ENCODE measurements at places on chromosomes 3 and 15.
A peak's percentile ranks its signal among the peaks of the same experiment; 100 is the strongest.

DNA sequence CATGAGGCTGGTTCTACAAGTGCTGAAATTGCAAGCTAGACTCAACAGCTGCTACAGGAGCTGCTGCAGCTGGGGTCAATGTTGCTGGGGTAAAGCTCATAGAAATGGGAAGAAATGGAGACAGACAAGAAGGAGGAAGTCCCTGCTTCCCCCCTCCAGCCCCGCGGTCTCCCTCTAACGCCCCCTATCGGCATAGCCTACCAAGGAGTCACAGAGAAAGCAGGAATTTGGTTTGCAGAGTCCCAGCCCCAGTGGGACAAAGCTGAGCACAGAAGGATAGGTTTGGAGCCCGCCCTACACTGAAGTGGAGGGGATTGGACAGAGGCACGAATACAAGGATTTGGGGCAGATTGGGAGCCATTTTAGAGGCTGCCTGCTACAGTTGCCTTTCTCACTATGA is 176.9 kb upstream of the ANKRD28 start:
- DNase-seq = no peak

- no peak for DNase-seq
Observed at GRCh38 chr3:9161298-9161697, 88.1 kb downstream of the SRGAP3 start.

DNA sequence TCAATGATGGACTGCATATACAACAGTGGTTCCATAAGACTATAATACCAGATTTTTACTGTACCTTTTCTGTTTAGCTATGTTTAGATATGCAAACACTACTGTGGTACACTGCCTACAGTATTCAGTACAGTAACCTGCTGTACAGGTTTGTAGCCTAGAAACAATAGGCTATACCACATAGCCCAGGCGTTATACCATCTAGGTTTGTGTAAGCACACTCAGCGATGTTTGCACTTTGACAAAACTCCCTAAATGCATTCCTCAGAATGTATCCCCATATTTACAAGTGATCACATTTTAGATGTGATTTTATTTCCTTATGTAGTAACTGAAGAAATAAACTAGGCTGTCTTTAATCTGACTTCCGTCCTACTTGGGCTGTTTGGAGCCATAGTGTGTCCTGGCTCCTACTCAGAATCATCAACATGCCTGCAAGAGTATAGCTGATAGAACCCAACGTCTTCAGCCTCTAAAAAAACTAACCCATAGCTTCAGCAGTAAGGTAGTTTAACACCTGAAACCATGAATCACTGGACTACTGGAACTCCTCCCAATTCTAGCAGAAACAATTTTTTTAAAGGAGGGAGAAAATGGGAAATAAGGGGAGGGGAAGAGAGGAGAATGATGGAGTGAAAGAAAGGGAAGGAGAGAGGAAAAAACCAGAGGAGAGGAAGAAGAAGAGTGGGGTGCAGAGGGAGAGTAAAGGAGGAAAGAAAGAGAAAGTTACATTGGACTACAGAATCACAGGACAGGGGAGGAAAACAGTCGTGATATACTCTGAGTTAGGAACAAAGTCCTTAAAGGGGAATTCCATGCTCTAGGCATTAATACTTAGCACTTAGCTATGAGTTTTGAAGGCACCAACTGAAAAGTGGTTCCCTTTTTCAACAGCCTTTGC is 67.7 kb upstream of the PLXND1 start:
- no peak for DNase-seq

GRCh38 chr15:38071211-38071972 is 137.0 kb downstream of the TMCO5A start:
- DNase-seq = no peak

DNA sequence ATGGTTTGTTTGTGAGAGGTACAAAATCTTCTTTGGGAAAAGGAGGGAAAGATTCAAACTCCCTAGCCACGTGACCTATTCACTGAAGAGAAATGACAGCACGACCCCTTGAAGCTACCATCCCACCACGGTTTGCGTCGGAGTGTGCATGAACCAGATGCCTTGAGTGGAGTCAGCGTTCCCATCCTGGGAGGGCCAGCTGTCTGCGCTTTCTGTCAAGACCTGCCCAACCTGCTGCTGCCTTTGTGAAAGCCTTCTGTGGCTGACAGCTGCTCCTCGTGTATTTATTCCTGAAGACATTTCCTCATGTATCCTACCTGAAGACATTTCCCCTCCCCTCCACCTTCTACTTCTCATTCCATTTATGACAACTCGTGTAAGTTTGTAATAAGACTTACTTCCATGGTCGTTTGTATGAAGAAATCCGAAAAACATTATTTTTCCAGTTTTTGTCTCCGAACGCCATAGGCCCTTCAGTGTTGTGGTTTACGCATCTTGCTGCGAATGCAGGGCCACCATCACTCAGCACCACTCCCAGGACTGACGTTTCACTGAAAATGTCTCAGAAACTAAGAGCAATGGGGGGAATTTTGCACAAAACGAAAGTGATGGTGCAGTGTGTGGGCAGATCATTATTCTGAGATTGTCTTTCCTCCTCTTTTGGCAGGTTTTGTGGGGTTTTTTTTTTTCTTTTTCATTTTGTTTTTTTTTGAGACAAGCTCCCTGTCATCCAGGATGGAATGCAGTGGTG is 18.9 kb downstream of the EBLN2 start:
- DNase-seq = no peak

- DNase-seq = no peak
Observed at GRCh38 chr15:89490081-89490813, 6.1 kb downstream of the RHCG start.

- peak; percentile 67 for DNase-seq
Observed at GRCh38 chr15:89647191-89647851, 7.9 kb downstream of the KIF7 start.

GRCh38 chr15:63212050-63213004 is 22.9 kb downstream of the RAB8B start:
- DNase-seq = no peak

DNA sequence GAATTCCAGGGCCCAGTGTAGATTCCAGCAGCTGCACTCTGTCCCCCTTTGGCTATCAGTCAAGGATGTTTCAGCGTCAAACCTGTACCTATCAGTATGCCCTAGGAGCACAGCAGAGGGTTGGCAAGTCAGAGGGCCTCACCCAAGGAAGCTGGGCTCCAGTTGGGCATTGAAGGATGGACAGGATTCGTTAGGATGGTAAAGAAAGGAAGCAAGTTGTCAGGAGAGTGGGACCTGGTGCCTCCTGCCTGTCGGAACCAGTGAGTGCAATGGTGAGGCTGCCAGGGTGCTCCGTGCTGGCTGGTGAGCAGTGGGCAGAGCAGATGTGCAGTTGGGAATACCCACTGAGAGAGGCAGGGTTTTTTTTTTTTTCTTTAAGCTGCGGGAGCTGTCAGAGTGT is 157.2 kb downstream of the CHDH start:
- DNase-seq = no peak

GRCh38 chr3:126009181-126009580 is 40.2 kb downstream of the ROPN1B start:
- DNase-seq = no peak

- DNase-seq = no peak
Observed at GRCh38 chr3:118863731-118864322, 170.8 kb downstream of the IGSF11 start.

GRCh38 chr15:76575274-76575673 is 238.7 kb downstream of the ISL2 start:
- no peak for DNase-seq

GRCh38 chr3:70486414-70487017 is 174.1 kb upstream of the MDFIC2 start:
- no peak for DNase-seq

- peak; percentile 0 for DNase-seq
Observed at GRCh38 chr15:48285329-48286214, 45.7 kb upstream of the DUT start.

GRCh38 chr15:39078026-39078425 is 502.9 kb upstream of the THBS1 start:
- DNase-seq = no peak

GRCh38 chr3:141348837-141349236 is 19.5 kb upstream of the ZBTB38 start:
- no peak for DNase-seq

DNA sequence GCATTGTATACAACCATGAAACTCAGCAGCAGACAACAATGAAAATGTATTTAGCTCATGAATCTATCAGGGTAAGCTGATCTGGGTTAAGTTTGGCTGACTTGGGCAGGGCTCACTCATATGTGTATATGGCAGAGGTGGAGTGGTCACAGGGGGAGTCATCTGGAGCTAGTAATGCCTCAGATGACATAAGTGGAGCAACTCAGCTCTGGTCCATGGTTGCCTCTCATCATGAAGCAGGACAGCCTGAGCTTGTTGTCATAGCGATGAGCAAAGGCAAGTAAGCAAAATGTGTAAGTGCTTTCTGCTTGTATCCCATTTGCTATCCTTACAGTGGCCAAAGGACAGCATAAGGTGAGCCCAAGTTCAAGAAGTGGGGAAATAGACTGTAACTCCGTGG is 64.5 kb downstream of the ALCAM start:
- no peak for DNase-seq

GRCh38 chr15:98177966-98178592 is 217.6 kb downstream of the ARRDC4 start:
- peak; percentile 8 for DNase-seq

GRCh38 chr15:59278120-59278519 is 71.5 kb downstream of the LDHAL6B start:
- DNase-seq = no peak

DNA sequence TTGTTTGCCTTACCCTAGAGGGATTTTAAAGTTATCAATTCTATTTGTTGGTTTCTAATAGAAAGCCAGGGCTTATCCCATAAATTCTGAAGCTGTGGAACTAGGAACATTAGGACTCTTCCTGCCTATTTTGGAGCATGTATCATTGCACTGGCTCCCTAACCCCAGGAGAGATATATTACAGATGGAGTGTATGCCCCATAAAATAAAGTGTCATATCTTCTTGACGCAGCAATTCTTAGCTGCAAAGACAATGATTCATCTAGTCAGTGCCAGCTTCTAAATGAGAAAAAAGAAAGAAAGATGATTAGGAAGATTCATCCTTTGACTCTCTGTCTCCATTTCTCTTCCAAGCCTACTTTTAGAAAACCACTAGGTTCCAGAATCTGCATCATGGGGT is 74.8 kb upstream of the MAGI1 start:
- no peak for DNase-seq

- DNase-seq = no peak
Observed at GRCh38 chr3:66554178-66554577, 53.4 kb upstream of the LRIG1 start.

DNA sequence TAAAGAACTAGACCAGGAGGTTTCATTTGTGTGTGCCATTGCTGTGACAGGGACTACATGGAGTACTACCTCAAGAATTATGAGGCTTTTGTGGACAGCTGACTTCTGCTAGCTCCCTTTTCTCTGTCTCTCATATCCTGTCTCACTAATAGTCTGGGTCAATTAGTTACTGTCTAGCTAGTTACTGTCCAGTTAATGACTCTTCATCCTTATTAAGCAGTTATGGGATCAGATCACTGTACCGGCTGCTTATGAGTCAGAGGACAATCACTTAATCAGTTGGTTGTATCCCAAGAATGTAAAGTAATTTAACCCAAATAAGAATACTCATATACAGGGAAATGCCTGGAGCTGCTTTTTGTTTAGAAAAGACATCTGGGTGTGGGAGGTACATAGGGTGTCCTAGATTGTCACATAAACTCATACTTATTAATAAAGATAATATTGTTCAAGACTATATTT is 158.0 kb downstream of the CDIN1 start:
- no peak for DNase-seq

DNA sequence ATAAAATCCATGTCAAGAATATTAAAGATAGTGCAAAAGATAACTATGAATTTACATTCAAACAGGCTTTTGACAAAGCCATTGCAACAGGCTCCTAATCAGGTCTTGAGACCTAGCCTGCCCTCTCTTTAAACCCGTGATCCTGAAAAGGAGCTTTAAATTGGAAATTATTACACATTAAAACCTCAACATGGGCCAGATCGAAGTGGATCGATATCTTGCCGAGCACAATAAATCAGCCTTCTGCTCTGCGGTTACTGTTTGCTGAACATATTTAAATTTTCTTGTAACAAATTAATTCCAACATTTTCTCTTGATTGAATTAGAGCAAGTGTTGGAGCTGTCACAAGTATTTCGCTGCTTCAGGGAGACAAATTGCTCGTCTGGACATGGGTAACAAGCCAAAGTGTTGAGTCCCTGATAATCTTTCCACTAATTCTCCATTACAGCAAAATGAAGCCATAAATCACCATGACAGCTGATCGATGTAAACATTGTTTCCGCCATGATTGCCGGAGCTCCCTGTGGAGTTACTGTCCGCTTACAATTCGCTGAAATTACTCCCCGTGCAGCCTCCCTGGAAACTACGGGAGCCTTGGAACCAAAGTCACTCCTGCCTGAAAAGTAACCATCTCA is 47.6 kb downstream of the SHOX2 start:
- no peak for DNase-seq

GRCh38 chr3:157423337-157423736 is 13.3 kb upstream of the PTX3 start:
- DNase-seq = no peak

DNA sequence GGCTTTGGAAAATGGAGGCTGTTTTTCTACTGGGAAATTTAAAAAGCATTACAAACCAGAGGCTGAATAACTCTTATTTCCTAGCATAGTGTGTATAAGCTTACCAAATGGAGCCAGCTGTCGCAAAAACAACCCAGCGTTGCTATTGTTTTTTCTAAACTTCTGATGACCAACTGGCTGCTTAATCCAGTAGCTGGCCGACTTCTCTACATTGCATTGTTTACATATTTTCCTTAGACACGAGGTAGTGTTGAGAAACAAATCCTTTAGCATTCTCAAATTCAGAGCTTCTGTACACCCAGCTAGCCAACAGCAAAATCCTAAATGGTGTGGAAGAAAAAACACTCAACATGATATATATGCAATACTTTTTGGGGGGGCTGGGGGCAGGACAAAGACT is 161.0 kb upstream of the ADAMTS9 start:
- no peak for DNase-seq

DNA sequence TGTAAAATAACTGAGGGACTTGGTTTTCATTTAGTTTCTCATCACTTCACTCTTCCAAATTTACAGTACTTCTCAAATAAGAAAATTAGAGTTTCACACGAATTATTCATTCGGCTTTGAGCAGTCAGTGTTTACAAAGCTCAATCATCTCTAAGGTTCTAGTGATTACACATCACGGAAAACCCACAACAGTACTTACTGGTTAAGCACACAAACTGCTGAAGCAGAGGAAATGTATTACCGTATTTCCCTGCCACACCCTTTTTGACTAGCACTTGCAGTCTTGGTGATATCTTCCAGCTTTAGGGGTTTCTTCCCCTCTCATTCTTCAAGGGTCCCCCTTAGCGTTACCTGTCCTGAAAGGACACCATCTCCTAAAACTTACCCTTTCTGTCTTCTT is 164.8 kb upstream of the CDIN1 start:
- DNase-seq = no peak

Data from activated T-cell treated with anti-CD3 and anti-CD28 coated beads for 48 hours (primary cell).